ENCODE measurements at places on chromosomes 1 and 21.

DNA sequence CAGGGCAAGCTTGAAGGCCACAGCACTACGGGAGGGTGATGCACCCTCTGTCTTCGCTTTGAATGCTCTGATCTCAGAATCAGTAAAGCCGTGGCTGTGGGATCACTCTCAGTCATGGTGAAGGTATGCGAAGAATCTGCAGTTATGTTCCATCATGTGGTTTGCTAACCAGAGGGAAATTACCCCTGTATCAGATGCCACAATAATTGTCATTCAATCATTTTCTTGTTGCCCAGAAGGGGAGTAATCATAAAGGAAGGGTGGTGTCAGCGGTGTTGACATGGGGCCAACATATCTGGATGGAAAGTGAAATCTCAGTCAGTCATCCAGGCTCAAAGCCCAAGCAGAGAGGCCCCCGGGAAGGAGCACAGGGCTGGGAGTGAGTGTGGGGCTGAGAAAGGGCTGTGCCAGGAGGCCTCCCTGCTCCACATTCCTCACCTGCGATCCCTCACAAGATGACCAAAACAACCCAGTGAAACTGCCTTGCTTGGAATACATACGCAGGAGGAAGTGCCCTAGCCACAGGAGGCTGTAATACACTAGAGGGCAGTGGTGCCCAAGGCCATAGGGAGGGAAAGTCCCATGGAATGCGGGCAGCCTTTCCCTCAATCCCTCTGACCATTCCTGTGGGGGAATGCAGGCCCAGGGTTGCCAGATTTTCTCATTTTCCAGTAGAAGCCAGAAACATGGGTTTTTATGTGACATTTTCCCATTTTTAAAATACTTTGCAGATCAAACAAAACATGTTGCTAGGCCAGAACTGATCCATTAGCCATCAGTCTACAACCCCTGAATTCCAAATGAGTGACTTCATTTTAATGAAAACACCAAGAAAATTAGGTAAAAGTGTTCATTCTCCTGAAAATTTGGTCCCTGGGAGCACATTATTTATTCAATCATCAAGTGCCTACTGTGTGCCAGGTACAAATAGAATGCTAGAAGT lies 95.7 kb upstream of the VANGL1 start:
- peak; percentile 94 for DNase-seq

DNA sequence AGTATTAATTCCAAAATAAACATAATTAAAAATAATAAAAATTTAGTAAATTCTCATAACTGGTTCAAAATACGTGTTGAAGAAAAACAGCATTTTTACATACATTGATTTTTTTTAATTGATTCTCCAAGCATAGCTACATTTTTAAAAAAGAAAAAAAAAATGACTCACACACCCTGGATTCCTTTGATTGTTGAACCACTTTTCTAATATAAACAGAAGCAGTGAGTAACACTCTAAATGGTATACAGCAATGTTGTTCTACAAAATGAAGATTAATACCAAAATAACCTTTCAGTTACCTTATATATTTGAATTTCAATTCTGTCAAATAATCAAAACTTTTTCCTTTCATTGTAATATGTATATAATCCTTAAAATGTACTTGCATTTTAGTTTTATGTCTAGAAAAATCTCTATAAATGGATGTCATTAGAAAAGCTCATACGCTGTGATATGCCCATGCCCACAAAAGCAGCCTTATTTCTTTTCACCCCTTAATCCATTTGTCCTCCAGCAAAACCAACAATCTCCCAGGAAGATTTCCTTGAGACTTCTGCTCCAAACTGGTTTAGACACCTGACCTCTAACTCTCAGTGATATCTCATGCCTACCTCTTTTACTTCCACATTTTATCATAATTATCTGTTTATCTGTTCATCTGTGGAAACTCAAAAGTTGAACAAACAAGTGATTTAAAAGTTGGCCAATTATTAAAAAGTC lies 246.4 kb upstream of the NR5A2 start:
- no peak for DNase-seq

DNA sequence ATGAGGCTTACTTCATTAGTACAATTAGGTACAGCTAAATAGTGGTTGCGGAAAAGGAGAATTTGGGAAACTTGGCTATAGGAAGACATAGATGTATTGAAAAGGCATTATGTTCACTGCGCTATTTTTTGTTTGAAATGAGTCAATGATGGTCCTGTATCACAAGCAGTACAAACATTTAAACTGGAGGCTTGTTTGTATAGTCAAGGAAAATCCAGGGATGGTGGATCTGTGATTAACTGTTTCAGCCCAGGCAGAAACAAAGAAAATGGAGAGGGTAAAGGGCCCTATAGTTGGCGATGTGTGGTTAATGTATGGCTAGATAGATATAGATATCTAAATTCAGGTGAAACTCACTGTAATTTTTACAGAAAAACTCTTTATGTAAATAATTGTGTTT lies 79.9 kb downstream of the CLIC4 start:
- no peak for DNase-seq

DNA sequence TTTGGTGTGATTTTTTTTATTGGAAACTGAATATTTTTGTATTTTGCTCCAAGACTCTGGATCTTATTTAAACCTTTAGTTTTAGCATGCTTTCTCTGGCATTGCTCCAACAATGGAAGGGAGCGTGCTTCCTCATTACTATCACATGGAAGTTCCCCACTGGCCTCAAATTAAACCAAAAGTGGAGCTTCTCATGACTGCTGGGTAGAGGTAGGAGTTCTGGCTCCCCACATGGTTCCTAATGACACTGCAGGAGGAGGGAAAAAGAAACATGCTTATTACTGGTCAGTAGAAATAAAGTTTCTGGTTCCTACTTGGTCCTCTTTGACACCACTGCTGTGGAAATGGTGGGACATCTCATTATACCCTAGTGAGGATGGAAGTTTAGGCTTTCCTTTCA lies 310.5 kb downstream of the PTGER3 start:
- DNase-seq = no peak

DNA sequence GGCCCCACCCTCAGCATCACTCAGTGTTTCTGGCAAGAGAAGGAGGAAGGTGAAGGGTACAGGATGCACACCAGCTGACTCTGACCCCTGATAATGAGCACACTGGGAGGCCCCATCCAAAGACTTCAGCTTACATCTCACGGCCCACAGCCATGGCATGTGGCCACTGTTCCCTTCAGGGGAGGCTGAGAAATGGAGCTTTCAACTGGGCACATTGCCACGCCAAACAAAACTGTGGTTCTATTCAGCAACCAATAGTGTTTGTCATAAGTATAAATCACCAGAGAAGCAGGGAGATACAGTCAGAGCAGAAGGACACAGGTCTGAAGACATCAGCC lies 12.7 kb upstream of the TRAF3IP3 start:
- DNase-seq = peak; percentile 74

DNA sequence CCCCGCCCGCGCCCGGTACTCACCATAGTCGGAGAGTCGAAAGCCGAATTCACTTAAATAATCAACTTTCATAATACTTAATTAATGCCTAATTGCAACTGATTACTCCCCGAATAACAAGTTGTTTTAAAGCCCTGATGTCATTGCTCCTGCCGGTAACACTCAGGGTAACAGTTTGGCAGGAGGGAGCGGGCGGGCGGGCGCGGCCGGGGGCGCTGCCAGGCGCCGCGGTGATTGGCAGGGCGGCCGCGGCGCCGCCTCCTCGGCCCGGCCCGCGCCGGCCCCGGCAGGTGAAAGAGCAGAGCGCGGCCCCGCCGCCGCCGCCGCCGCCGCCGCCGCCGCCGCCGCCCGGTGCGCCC lies 102.2 kb downstream of the CASZ1 start:
- DNase-seq = no peak

DNA sequence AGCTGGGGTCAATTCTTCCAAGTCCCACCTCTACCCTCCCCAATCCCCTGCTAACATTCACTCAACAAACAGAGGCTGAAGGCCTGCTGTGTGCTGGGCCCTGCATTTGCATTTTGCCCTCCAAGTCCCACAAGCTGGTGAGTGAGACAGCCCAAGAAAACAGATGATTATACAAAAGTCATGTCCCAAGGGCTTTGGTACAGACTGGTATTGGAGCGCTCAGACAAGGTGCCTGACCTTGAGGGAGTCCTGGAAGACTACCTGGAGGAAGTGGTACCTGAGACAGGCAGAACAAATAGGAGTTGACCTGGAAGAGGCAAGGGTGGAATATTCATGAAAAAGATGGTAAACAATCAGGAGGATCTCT lies 4.2 kb downstream of the LMOD1 start:
- DNase-seq = no peak

GRCh38 chr1:119159111-119159510 lies 18.7 kb upstream of the WARS2 start:
- DNase-seq = peak; percentile 22

GRCh38 chr1:200938955-200939354 lies 44.3 kb downstream of the INAVA start:
- no peak for DNase-seq

GRCh38 chr1:216923601-216924000 lies 200.4 kb upstream of the ESRRG start:
- DNase-seq = no peak

DNA sequence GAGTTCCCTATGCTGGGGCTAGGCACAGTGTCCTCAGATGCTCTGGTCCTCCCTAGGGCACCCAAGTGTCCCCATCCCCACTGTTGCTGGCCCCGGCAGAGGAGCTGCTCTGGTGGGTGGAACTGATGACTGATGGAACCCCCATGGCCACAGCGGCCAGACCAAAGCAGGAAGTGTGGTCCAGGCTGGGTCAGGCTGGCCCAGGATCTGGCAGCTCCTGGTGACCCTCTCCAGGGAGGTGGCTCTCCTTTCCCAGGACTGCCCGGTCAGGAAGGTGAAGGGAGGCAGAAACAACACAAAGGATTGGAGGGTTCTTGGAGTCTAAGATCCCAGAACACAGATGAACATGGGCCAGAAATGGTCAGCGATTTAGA lies 1.1 kb downstream of the NKAIN1 start:
- no peak for DNase-seq

GRCh38 chr1:88462488-88463261 lies 221.4 kb upstream of the PKN2 start:
- DNase-seq = no peak

- DNase-seq = no peak
Observed at GRCh38 chr1:184036517-184036949, 995 bp downstream of the COLGALT2 start.

DNA sequence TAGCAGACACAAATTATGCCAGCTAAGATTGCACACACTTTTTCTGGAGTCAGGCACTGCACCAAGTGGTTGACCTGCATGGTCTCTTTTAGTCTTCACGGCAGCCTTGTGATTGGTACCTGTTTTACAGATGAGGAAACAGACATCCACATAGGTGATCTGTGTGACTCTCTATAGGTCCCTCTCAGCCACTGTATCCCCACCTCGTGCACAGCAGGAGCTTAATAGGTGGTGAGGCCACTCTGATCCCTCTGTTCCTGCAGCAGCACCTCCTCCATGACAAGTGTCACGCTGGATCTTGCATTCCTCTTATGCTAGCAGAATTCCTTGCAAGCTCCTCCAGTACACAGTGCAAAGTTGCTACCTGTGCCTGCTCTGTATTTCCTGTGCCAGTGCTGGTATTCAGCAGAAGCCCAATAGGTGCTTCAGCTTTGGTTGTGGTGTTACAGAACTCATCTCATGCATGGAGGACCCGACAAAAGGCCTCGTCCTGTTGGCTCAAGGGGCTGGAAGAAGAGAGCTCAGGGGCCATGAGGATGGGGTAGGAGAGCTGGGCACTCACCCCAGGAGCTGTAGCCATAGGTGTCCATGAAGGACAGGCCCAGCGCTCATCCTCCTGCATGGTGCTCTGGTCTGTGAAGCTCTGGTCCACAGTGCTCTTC lies 546.7 kb downstream of the PTPRU start:
- DNase-seq = no peak

- DNase-seq = no peak
Observed at GRCh38 chr1:240527086-240527485, 84.9 kb downstream of the GREM2 start.

GRCh38 chr1:118136187-118136941 lies 48.7 kb downstream of the SPAG17 start:
- DNase-seq = peak; percentile 64

DNA sequence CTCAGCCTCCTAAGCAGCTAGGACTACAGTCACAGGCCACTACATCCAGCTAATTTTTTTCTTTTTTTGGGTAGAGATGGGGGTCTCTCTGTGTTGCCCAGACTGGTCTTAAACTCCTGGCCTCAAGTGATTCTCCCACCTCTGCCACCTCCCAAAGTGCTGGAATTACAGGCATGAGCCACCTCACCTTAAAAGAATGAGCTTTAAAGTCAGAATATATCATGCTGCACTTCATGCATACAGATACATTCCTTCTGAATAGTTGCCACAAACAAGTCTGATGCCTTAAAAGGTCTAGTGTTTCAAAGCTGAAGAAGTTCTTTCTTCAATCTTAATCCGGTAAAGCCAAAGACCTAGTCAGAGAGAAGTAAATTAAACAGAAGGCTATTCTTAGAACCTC lies 23.8 kb upstream of the CPLANE2 start:
- DNase-seq = no peak

DNA sequence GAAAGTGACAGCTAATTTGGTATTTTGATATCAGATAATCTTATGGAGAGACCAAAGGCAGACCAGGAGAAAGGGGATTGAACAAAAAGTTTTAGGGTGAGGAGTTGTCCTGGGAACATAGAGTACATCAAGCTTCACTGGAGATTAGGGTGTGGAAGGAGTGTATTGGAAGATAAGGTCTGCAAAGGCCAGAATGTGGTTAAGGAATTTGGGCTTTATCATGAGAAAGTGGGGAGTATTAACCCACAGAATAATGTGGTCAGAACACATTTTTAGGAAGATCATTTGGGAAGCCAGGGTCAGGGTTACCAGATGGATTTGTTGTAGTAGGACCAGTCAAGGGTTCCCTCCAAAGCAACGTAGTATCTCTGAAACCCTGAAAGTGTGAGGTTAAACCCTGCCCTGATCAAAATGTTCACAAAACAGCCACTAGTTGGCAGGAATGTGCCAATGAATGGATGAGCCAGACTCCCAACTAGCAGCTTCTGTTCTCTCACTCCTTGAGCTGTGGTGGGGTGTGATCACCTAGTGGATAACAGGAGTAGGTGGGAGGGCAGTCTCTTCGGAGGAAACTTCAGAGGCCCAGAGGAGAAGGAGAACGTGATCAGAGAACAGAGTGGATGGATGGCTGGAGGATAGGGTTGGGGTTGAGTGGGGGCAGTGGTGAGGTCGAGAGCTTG lies 35.8 kb downstream of the SLC2A1 start:
- DNase-seq = peak; percentile 67

- no peak for DNase-seq
Observed at GRCh38 chr1:179601093-179601492, 9.5 kb downstream of the TDRD5 start.

DNA sequence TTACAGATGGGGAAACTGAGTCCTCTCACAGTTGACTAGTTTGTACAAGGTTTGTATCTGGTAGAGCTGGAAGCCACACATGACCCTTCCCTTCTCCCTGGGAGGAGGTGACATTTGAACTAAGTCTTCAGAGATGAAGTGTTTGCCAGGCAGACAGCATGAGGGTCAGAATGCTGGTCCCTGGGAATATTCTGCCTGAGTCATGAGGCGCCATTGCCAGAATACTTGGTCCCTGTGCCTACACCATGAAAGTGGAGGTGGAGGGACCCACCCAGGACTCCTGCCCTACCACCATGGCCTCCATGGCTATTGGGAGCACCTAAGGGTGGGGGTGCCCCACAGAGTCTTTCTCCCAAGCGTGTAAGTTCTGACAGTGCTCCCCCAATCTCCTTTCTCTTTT lies 7.0 kb downstream of the RPS6KA1 start:
- no peak for DNase-seq

- no peak for DNase-seq
Observed at GRCh38 chr1:226551299-226551698, 2.7 kb downstream of the STUM start.
